Heart right ventricle (tissue), 16 donors: ENCODE measurements at places on chromosomes 13 and 19.

- DNase-seq, result no peak
These were observed 26.6 kb upstream of the AMER2 start for GRCh38 chr13:25198647-25199046.

- no peak for DNase-seq
These were observed 18.7 kb upstream of the GPR12 start for GRCh38 chr13:26779321-26779720.

GRCh38 chr13:106464076-106464475 is 71.4 kb downstream of the EFNB2 start:
- no peak for DNase-seq

- DNase-seq, result no peak
These were observed 311.9 kb downstream of the MTUS2 start for GRCh38 chr13:29131881-29132668.

DNA sequence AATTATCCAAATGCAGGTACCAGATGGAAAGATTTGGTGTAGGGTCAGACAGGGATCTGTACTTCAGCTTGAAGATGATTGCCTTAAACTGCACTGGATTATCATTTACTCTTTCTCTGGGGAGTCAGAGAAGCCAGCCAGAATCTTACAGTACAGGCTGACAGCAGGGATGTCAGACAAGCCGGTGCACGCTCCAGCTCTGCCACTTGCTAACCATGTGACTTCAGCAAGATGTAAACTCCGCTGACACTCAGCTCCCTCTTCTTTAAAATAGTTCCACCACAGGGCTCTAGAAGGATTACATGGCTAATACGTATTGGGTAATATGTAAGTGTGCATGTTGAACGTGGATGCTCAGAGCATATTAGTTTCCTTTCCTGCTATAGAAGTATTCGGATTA is 251.4 kb upstream of the MAB21L1 start:
- DNase-seq, result no peak

DNA sequence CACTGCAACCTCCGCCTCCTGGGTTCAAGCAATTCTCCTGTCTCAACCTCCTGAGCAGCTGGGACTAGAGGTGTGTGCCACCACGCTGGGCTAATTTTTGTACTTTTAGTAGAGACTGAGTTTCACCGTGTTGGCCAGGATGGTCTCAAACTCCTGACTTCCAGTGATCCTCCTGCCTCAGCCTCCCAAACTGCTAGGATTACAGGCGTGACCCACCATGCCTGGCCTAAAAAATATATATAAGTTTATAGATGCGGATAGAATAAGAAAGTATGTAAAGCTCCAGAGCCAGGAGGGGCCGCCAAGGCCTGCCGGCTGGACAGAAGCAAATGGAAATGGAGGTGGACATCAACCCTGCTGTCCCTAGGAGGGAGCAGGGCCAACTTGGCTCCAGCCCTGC is 66.0 kb downstream of the COL4A1 start:
- no peak for DNase-seq

DNA sequence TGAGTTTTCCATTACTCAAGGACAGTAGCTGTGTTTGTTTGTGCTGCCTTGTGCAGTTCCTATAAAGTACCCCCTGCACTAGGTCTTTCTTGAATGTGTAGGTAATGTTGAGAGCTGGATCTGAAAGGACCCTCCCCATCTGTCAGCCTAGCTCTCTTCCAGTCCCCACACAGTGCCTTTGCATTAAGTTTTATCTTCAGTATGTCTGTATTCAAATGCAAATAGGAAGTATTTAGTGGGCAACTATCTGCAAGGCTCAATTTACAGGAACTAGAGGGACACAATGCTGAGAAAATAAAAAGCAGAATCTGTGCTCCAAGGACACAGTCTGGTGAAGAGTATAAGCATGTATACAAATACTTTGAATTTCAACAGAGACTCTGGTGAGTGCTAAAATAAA is 558.5 kb downstream of the RFC3 start:
- no peak for DNase-seq

DNA sequence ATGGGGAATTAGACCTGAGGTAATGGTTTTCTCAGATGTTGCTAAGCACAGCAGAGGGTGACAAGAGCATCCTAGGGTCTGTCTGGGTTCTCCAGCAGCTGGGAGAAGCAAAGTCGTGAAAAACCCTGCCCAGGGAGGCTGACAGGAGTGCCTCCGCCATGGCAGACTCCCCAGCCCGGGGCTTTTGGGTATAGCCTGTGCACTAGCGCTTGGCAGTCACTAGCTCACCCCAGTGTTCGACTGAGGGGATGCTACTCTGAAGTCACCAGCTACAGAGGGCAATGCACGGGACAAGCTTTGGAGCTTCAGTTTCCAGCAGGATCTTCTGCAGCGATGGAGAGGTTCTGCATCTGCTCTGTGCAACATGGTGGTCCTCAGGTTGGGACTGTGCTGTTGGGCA is 87.5 kb downstream of the ING1 start:
- no peak for DNase-seq

DNA sequence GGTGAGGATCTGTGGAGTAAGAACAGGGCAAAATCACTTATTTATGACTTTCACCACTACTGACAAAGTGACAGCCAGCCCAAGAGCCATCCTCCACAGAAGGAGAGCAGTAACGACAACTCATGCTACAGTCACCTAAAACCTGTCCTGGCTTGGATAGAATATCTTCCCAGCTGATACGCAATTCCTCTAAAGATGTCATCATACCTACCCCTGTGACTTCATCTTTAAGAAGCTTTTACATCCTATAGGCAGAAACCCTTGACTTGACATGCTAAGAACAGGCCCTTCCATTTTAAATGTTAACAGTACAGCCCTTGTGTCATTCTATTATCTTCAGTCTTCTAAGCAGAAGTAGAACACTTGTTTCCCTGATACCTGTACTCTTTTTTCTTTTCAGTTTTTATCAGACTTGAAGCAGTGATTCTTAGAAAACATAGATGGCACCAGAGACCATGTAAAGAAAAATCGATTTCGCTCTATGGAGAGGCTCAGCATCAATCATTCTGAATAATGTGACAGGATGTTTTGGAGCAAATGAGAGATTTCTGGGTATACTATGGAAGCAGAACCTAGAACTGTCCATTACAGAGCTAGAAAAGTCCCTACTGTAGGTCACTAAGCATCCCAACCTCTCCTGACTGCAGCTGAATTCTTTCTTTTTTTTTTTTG is 20.1 kb downstream of the STOML3 start:
- no peak for DNase-seq

DNA sequence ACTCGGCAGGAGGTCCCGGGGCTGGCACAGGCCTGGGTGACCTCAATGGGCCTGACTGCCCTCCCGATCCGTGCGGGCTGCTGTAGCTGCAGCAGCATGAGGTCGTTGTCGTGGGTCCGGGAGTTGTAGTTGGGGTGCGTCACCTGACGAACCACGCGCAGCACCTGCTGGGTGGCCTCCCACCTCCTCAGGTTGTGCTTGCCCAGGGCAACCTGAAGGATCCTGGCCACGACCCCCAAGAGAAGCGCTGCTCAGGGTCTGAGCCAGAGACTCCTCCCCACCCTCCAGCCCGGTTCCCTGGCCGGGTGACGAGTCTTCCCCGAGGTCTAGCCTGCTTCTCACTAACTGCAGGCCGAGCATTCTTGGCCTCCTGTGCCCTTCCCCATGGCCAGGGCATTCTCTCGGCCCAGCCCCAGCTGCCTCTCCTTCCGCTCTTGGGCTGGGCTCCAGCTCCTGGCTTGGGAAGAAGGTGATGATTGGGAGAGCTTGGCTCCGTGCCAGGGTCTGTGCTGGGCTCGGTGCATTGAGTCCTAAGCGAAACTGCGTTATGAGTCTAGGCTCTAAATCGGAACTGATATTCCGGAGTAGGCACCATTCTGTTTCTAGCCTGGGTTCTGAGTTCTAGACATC is 3.1 kb downstream of the KLK14 start:
- peak; percentile 57 for DNase-seq

DNA sequence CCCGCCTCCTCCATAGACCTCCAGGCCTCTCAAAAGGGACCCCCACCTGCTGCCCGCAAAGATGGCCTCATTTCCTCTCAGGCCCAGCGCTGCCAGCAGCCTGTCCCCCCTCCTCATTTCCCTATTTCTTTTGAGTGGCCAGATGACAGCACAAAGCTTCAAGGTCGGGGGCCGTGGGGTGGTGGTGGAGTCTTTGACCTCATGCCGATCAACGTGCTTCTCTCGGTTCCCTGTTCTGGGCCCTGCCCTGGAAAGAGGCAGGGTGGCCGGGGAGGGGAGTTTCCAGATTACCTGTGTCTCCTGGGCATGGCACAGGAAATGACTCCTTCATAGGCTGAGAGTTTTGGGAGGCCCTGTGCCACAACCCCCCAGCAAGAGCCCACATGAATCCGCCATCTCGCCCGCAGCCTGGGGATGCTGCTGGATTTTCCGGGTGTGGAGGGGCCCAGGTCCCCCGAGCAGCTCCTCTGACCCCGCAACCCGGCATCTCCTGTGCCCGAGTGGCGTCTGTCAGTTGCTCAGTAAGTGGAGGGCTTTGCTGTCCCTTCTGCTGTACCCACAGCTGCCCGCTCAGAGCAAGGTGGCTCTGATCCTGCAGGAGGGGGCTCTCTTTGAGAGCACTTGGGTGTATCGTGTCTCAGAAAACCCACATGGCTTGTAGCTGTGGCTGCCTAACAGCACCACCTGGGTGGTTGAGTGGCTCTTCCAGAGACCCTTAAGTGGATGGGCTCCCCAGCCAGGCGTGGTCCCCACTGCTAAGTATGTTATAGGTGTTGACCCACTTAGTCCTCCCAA is 139.4 kb downstream of the SIPA1L3 start:
- no peak for DNase-seq

DNA sequence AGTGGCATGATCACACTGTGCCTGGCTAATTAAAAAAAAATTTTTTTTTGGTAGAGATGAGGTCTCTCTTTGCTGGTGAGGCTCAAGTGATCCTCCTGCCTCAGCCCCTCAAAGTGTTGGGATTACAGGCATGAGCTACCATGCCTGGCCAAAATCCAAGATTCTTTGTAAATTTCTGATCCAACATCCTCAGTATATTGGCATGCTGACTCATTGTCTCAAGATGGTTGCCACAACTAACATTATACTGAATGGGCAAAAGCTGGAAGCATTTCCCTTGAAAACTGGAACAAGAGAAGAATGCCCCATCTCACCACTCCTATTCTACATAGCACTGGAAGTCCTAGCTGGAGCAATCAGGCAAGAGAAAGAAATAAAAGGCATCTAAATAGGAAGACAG is 100.0 kb downstream of the KLF5 start:
- no peak for DNase-seq

DNA sequence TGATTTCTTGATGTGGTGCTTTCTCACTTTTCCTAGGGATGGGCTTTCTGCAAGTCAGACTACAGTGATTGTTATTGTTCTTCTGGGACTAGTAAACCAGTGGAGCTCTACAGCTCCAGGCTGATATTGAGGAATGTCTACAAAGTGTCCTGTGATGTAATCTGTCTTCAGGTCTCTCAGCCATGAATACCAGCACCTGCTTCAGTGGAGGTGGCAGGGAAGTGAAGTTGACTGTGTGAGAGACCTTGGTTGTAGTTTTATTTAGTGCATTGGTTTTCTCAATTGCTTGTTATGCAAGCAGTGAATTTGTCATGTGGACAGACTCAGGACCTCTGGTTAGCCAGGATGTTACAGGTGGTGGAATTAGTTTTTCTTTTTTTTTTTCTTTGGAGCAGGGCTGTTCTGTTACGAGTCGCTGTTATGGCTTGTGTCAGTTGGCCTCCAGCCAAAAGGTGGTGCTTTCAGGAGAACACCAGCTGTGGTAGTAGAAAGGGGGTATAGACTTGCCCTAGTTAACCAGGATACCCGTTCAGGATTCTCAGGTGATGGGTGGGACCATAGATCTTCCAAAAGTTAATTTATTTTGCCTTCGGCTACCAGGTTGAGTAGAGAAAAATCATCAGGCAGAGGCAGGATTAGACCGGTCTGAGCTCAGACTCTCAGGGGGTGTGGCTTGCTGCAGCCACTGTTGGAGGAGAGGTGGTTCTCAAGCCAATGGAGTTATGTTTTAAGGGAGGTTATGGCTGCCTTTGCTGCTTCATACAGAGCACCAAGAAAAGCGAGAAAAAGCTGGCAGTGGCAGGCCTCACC is 11.9 kb upstream of the ZNF675 start:
- no peak for DNase-seq

DNA sequence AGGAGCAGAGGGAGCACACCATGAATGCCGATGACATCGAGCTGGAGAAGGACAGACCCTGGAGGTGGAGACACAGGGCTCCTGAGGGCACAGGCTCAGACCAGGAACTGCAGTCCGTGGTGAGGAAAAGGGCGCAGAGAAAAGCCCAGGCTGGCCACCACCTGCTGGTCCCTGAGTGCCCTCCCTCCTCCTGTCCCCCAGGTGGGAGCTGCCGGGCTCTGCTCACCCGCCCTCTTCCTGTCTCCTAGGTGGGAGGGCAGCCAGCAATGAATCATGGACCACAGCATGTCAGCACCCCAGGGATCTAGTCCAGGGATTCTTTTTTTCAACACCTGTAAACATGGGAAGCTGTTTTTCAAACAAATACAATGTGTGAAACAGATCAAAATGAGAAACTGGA is 94.6 kb upstream of the ARHGEF7 start:
- DNase-seq, result no peak

DNA sequence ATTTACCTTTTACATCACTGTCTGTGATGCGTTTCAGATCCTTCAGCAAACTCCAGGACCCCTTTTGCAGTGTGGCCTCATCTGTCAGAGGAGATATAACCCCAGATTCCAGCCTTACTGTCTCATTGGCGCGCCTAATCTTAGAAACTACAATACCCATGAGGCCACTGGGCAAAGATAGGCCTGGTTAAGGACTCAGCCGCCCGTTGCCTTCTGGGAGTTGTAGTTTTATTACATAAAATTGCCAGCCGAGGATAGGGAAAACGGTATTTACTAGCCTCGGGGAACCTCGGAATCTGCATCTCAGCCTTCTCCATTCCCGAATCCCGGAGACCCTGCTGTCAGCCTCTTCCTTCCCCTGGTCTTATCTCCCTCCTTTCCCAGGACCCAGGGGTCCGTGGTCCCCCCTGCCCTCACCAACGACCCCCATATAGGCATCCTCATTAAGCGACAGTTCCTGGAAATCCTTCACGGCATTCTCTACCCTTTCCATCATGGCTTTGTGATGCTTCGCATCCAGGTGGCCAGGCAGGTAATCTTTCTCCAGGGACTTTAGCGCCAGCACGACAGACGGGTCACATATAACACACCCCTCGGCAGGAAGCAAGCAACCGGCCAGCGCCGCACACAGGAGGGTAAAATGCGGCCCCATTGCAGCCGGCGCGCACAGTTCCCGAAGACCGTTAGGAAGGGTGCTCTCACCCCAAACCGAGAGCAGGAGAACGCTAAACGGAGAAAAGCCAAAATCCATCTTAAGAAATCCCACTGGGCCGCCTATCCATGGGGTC is 1.3 kb downstream of the IZUMO1 start:
- peak; percentile 68 for DNase-seq

- peak; percentile 76 for DNase-seq
These were observed at the start of gene DMPK for GRCh38 chr19:45782162-45782691. DMPK (minus strand) TSS chr19:45782490; CDS start chr19:45782352, 138 bp downstream.
